Brain microvascular endothelial cell (primary cell): ENCODE measurements at places on chromosomes 6 and 20.

DNA sequence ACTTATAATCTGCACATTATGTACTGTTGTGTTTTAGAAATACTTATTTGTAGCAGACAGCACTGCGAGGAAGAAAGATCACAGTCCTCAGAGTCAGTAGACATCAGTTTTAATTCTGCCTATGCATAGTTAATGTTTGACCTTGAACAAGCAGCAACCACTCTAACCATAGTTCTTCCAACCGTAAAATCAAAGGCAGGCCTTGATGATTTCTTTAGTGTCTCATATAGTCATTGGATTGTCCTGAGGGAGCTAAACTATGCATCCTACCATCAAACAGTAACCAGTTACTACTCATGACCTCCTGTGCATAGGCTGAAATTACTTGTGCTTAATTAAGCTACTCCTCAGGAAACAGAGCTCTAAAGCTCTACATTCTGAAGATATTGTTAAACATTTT, 294.8 kb upstream of the STXBP5 start:
- no peak for DNase-seq

DNA sequence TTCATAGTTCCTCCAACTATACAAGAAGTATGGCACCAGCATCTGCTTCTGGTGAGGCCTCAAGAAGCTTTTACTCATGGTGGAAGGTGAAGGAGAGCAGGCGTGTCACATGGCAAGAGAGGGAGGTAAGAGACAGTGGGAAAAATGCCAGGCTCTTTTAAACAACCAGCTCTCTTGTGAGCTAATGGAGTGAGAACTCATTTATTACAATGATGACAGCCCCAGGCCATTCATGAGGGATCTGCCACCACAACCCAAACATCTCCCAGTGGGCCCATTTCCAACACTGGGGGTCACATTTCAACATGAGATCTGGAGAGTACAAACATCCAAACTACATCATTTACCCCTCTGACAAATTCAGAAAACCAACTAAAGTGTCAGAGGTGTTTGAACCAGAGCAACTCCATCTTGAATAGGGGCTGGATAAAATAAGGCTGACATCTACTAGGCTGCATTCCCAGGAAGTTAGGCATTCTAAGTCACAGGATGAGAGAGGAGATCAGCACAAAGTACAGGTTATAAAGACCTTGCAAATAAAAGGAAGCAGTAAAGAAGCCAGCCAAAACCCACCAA, 2.2 kb upstream of the UBD start:
- DNase-seq = no peak

DNA sequence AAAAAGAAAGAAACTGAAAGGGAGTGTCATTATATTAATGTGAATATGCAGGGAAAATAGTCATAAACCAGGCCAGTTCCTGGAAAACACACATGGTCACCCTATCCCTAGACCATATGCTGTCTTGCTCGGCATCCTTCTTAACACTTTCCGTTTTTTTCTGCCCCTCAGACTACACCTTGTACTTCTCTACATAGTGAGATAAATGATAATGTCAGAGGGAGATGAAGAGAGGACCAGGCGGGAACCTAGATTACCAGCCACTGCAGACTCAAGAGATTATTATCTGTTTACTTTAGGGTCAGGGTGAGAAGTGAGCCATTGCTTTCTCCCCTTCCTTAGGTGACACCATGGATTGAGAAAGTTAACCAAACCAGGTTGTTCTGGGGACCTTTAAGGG, 3.7 kb upstream of the RPP21 start:
- DNase-seq = no peak

GRCh38 chr6:31763619-31763940, 1.1 kb downstream of the SAPCD1 start:
- no peak for DNase-seq
